CD4-positive, alpha-beta memory T cell (primary cell): ENCODE measurements at places on chromosomes 13 and 19. TPM values are rescaled to one million over a fixed set of nuclear protein-coding genes. Genes with fewer than 3 reads are reported as not detected.

The PPP1R15A gene
- 67.0 TPM for total RNA-seq

The RNASEH2B gene
- total RNA-seq: 96.2 TPM

The MBD3L3 gene
- not detected for total RNA-seq

The POLD1 gene
- total RNA-seq: 40.4 TPM

The KLK6 gene
- not detected for total RNA-seq

The CHST8 gene
- not detected for total RNA-seq

The C1QTNF9B gene
- total RNA-seq: not detected

The OSCAR gene
- total RNA-seq: 1.1 TPM

The COL4A2 gene
- total RNA-seq: not detected

The NLRP4 gene
- total RNA-seq: not detected

The IL17D gene
- not detected for total RNA-seq

GRCh38 chr13:43782686-43783085, 4.1 kb downstream of the ENOX1 start:
- H3K27me3 ChIP-seq: no peaks in the 10 kb centered on the region
- no peaks in the 10 kb centered on the region for H3K36me3 ChIP-seq
- H3K4me3 ChIP-seq: no peak overlapping the region
- DNase-seq: no peak

DNA sequence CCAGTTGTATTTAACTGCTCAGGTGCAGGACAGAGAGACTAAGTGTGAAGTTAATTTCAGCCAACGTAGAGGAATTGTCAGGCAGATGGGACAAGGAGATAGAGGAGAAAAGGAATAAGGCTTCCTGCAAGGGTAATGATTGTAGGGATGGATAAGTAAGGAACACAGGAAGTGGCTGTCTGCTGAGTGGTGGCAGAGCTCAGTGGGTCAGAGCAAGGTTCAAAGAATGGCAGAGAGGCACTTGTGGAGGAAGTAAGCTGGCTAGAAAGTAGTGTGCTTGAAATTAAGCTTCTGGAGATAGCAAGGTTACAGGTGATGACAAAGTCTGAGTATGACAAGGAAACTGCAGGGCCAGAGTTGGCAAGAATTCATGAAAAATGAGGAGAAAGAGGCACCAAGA, 47.9 kb downstream of the USPL1 start:
- H3K36me3 ChIP-seq: no peaks in the 10 kb centered on the region
- H3K27ac ChIP-seq: no peak overlapping the region
- H3K27me3 ChIP-seq: no peaks in the 10 kb centered on the region

- peak overlapping the region; percentile 76 for H3K4me3 ChIP-seq
- DNase-seq: no peak
These were observed 813 bp downstream of the ZNF284 start for GRCh38 chr19:44072543-44073401.

DNA sequence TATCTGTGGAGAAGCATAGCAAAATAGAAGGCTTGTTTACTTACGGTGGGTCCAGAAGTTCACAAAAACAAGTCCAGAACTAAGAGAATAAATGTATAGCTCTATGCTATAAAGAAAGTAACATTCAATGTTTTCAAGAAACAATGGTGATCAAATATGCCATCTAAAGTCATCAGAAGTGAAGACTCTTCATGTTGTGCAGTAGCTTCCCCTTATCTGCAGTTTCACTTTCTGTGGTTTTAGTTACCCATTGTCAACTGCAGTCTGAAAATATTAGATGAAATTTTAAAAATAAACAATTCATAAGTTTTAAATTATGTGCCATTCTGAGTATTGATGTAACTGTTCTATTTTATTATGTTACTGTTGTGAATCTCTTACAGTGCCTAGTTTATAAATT, 72.5 kb downstream of the EDNRB start:
- no peaks in the 10 kb centered on the region for H3K36me3 ChIP-seq
- H3K27ac ChIP-seq: no peak overlapping the region
- DNase-seq: no peak
- H3K27me3 ChIP-seq: no peaks in the 10 kb centered on the region
- no peak overlapping the region for H3K4me3 ChIP-seq
- H3K4me1 ChIP-seq: no peaks in the 10 kb centered on the region

GRCh38 chr13:80038371-80038770, 302.6 kb downstream of the SPRY2 start:
- H3K36me3 ChIP-seq: no peaks in the 10 kb centered on the region
- H3K4me3 ChIP-seq: no peak overlapping the region
- no peaks in the 10 kb centered on the region for H3K4me1 ChIP-seq
- H3K27ac ChIP-seq: no peak overlapping the region

DNA sequence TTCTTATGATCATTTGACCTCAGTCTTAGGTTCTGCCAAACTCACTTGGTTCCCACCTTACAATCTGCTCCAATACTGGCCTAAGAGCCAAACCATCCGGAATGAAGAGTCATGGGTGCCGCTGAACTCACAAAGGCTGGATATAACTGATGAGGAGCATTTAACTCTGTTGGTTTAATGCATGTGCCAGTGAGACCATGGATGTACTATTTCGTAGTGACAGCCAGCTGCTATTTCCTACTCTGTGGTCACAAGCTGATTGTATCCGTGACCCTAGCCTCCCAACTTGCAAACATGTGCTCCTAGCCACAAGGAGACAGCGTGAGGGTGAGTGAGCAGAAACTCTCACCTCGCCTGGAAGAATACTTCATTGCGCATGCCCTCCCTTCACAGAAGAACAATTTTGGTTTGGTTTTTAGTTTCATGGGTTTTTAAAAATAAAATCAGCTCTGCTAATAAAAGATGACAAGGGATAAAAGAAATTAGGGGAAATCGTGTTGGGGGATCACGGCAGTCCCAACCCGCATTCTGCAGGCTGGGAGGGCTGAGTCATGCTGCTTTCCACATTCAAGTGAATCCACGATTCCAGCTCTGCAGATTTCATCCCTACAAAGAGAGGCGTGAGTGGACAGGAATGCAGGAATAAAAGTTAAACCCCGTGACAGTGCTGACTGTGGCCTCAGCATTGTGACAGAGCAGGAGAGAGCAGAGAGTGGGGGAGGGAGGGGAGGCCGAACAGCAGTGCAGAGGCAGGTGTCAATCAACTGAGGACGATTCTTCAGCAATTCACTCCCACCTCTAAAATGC, 66.8 kb upstream of the RAP2A start:
- DNase-seq: no peak
- no peak overlapping the region for H3K27ac ChIP-seq
- H3K36me3 ChIP-seq: peaks cover 5% of the 10 kb centered on the region
- H3K27me3 ChIP-seq: no peaks in the 10 kb centered on the region
- H3K4me1 ChIP-seq: peaks cover 9% of the 10 kb centered on the region

DNA sequence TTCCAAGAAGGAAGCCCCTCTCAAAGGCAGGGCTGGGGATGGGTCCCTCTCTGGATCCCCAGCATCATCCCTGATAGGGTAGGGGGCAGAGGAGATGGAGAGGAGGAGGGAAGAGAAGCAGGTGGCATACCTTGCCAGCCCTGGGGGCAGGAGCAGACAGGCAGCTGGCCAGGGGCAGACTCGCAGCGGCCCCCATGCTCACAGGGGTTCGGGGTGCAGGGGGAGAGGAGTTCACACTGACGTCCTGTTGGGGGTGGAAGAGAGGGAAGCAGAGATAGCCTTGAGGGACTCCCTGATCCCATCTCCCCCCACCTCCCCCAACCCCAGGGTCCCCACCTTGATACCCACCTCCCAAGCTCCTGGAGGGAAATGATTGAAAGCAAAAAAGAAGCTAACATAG, 16.0 kb downstream of the NOTCH3 start:
- no peak overlapping the region for H3K4me3 ChIP-seq
- H3K27ac ChIP-seq: no peak overlapping the region
- no peaks in the 10 kb centered on the region for H3K4me1 ChIP-seq

- no peaks in the 10 kb centered on the region for H3K27me3 ChIP-seq
- H3K4me3 ChIP-seq: peak overlapping the region; percentile 18
- DNase-seq: peak; percentile 60
- peaks cover 100% of the 10 kb centered on the region for H3K4me1 ChIP-seq
These were observed 7.2 kb upstream of the CCDC97 start for GRCh38 chr19:41302624-41303351.

GRCh38 chr19:16160943-16161560, 12.3 kb downstream of the CIB3 start:
- no peak overlapping the region for H3K4me3 ChIP-seq
- DNase-seq: no peak
- H3K4me1 ChIP-seq: no peaks in the 10 kb centered on the region

GRCh38 chr13:84896128-84896527, 903.1 kb downstream of the SLITRK6 start:
- H3K27ac ChIP-seq: no peak overlapping the region
- H3K36me3 ChIP-seq: no peaks in the 10 kb centered on the region
- no peak overlapping the region for H3K4me3 ChIP-seq
- H3K27me3 ChIP-seq: no peaks in the 10 kb centered on the region
- no peaks in the 10 kb centered on the region for H3K4me1 ChIP-seq

DNA sequence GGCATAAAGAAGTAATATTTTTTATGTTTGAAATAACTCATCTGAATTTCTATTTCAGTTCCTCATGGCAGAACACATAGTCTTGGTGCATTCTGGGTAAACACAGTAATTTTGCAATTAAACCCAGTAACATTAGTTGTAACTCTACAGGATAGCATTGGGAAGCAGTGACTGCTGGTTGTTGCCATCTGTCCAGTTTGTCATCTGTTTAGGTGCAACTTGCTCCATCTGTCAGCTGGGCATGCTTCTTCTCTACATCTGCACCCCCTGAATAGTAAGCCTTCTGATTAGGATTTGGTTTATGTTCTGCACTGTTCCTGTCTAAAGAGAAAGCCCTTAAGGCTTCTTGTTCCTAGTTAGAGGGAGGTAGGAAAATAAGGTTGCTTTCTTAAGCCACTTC, 63.5 kb upstream of the CSNK1A1L start:
- H3K36me3 ChIP-seq: no peaks in the 10 kb centered on the region
- H3K4me3 ChIP-seq: no peak overlapping the region
- no peaks in the 10 kb centered on the region for H3K27me3 ChIP-seq
- no peak for DNase-seq
- no peaks in the 10 kb centered on the region for H3K4me1 ChIP-seq
- no peak overlapping the region for H3K27ac ChIP-seq

- H3K36me3 ChIP-seq: no peaks in the 10 kb centered on the region
- H3K4me3 ChIP-seq: no peak overlapping the region
- peak; percentile 42 for DNase-seq
- H3K27ac ChIP-seq: peak overlapping the region; percentile 56
These were observed 11.6 kb upstream of the RASA3 start for GRCh38 chr13:114143806-114144605.

DNA sequence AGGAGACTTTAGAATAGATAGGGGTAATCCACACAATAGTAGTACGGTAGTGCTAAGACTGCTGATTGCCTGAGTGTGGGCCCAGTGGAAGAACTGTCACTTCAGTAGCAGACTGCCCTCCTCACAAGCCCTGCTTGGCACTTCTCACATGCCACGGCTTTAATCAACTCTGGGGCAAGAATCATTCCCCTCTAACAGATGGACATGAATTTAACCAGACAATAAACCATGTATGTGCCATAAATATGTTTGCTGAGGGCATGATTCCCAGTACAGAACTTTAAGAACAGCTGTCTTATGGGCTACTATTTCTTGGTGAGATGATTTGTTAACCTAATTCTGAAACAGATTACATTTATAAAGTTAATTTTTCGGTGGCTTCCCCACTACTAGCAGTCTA, 22.0 kb downstream of the DPY19L3 start:
- H3K36me3 ChIP-seq: no peaks in the 10 kb centered on the region
- no peak overlapping the region for H3K4me3 ChIP-seq
- no peak for DNase-seq

DNA sequence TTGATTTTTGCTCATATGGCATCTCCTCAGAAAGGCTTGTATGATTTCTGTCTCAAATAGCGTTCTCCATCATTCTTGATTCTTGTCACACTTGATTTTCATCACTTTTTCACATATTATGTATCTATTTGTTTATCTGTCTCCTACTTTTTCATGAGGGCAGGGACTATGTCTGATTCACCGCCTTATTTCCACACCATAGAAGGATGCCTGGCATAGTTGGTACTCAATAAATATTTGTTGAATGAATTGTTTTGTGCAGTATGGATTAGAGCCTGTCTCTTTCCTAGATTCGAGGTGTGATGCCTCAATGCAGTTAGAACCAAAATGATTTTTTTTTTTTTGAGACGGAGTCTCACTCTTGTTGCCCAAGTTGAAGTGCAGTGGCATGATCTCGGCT, 12.1 kb downstream of the SAE1 start:
- H3K36me3 ChIP-seq: peaks cover 17% of the 10 kb centered on the region
- no peak overlapping the region for H3K4me3 ChIP-seq
- H3K27me3 ChIP-seq: no peaks in the 10 kb centered on the region
- peaks cover 30% of the 10 kb centered on the region for H3K4me1 ChIP-seq

DNA sequence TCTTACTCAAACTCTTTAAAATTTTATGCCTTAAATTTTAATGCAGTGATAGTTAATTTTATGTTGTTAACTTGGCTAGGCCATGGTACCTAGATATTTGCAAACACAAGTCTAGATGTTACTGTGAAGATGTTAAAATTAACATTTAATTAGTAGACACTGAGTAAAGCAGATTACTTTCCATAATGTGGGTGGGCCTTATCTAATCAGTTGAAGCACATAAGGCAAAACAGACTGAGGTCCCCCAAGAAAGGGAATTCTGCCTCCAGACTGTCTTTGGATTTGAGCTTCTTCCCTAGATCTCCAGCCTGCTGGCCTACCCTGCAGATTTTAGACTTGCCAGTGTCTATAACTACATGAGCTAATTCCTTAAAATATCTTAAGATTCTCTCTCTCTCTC, 294.0 kb downstream of the ENOX1 start:
- H3K27me3 ChIP-seq: no peaks in the 10 kb centered on the region
- DNase-seq: no peak
- no peaks in the 10 kb centered on the region for H3K36me3 ChIP-seq
- no peaks in the 10 kb centered on the region for H3K4me1 ChIP-seq
- H3K27ac ChIP-seq: no peak overlapping the region

DNA sequence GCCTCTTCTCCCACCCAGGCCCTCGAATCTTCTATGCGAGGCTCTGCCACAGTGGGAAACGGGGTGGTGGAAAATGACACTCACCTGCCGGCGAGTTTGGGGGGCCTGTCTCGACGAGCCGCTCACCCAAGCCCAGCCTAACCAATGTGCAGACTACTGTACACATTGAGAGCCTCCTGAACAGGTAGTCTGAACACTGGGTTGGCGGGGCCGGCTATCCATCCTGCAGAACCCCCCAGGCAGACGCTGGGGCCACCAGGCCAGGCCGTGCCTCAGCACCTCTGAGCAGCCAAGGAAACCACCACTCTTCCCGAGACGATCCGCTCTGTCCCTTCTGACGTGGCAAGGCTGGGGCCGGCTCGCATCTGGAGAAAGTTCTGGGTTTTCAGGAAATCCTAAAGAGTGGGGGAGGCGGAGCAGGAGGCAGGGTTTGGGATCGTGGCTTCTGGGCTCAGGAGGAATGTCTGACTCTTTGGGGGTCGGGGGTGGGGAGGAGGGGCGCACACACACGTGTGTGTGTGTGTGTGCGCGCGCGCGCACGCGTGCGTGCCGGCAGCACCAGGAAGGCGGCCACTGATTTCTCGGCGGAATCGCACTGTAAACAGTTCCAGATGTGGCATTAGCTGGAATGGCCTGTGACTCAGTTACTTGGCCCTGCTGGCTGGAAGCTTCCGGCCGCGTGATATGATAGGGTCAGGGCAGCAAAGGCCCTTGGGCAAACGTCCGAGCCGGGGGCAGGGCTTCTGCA, 18.5 kb downstream of the TMED1 start:
- no peak overlapping the region for H3K4me3 ChIP-seq
- no peak overlapping the region for H3K27ac ChIP-seq
- peaks cover 31% of the 10 kb centered on the region for H3K36me3 ChIP-seq
- no peaks in the 10 kb centered on the region for H3K27me3 ChIP-seq
- DNase-seq: no peak

- H3K27ac ChIP-seq: no peak overlapping the region
- H3K4me1 ChIP-seq: peaks cover 6% of the 10 kb centered on the region
- no peak for DNase-seq
These were observed 29.6 kb downstream of the PPP5C start for GRCh38 chr19:46376241-46377153.
